Tongue (tissue), 3 donors: ENCODE measurements at places on chromosomes 6 and 20. TPM values are rescaled to one million over a fixed set of nuclear protein-coding genes. Genes with fewer than 3 reads are reported as not detected.

Gene CCN5
- 0.62 TPM for total RNA-seq

Gene PARD6B
- total RNA-seq: 3.2 TPM

Gene PAQR8
- 9.2 TPM for total RNA-seq

Gene FERMT1
- 5.5 TPM for total RNA-seq

Gene PACRG
- total RNA-seq: 11.5 TPM

Gene STMND1
- total RNA-seq: not detected

Gene CLPSL2
- total RNA-seq: not detected

Gene UTRN
- 278 TPM for total RNA-seq

Gene DACT2
- 2.4 TPM for total RNA-seq

Gene GLO1
- total RNA-seq: 131 TPM

Gene OOEP
- total RNA-seq: not detected

Gene SLC17A2
- total RNA-seq: not detected

Gene TINAG
- total RNA-seq: not detected

Gene GLP1R
- 0.72 TPM for total RNA-seq

Gene ADA
- 7.3 TPM for total RNA-seq

Gene BPI
- total RNA-seq: 0.21 TPM

Gene MYLK2
- total RNA-seq: 55.9 TPM
